ENCODE measurements at places on chromosomes 3 and 15.

- no peak for DNase-seq
Measured at GRCh38 chr3:14803981-14804834, 14.6 kb upstream of the FGD5 start.

- no peak for DNase-seq
Measured at GRCh38 chr3:195212749-195213375, 58.1 kb downstream of the XXYLT1 start.

GRCh38 chr3:173825730-173826129 lies 428.2 kb downstream of the NLGN1 start:
- no peak for DNase-seq

- no peak for DNase-seq
Measured at GRCh38 chr3:127405010-127405598, 117.3 kb upstream of the PRR20G start.

GRCh38 chr3:105354429-105354828 lies 12.3 kb upstream of the ALCAM start:
- DNase-seq: no peak

GRCh38 chr3:183151086-183151485 lies 11.4 kb downstream of the LAMP3 start:
- DNase-seq: no peak

DNA sequence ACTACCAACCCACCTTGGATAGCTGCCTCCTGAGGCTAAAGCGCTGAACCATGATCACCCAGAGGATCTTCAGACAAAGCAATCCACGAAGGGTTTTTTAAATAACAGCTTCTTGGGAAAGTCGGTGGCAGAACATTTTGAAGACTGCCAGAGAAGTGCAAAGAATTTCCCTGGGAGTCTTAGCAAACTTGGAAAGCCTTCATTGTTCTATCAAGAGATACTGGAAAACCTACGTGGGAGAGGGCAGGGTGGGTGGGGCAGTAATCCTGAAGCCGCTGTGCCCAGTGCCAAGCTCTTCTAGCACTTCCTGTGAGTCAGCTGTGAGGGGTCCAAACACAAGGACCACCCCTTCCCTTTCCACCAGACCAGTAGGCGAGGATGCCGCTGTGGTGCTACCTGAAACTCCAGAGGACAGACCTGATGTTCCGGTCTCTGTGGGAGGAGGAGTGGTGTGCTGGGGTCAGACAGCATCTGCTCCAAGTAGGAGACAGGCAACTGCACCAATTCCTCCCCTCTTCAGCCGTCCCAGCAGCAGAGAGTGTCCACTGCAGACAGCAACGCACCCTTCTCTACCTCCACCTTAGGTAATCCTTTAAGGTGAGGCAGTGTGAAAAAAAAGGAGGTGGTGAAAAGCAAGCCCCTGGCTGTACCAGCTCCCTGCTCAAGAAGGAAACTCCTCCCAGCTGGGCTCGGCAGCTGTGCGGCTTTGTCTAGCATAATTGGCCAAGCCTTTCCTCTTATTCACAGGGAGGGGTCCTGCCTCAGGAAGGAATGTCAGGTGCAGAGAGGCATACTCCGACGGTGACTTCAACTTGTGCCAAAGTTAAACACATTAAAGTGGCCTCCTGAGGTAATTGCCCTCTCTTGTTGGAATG lies 99.0 kb downstream of the TMCC1 start:
- DNase-seq: no peak

- DNase-seq: no peak
Measured at GRCh38 chr3:154022606-154023005, 98.6 kb upstream of the ARHGEF26 start.

DNA sequence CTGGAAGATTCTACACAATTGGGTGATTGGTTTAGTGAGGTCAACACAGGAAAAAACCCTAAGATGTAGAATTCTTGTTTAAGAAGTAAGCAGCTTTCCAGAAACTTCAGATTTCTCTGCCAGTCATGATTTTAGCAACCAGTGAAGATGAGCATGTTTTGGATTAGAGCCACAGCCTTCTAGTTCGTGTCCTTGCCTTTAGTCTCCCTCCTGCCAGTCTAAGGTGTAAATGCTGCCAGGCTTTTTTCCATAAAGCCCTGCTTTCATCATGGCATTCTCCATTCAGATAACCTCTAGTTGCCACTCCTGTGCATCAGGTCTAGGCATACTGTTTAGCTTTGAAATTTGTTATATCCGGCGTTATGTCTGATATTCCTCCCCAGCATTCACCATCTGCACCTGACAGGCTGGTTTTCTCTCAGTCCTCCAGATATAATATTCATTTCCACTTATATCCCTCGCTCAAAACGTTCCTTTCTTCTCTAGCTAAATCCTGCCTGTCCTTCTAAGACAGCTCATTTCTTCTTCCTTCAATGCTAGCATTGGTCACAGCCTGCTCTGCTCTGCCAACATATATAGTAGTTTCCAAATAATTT lies 37.4 kb downstream of the SYN2 start:
- no peak for DNase-seq

GRCh38 chr15:99962006-99962561 lies 228.8 kb upstream of the LYSMD4 start:
- DNase-seq: no peak

GRCh38 chr3:151863611-151864010 lies 9.8 kb upstream of the SUCNR1 start:
- no peak for DNase-seq
